ENCODE measurements at places on chromosomes 4 and X.

- DNase-seq, result no peak
These were observed 453.9 kb upstream of the ZFP42 start for GRCh38 chr4:187541666-187542065.

GRCh38 chr4:101953949-101954348, 163.4 kb downstream of the BANK1 start:
- no peak for DNase-seq

GRCh38 chr4:17276776-17277175, 235.1 kb downstream of the QDPR start:
- DNase-seq, result no peak

- no peak for DNase-seq
These were observed 60.0 kb downstream of the HTRA3 start for GRCh38 chr4:8329560-8329858.

DNA sequence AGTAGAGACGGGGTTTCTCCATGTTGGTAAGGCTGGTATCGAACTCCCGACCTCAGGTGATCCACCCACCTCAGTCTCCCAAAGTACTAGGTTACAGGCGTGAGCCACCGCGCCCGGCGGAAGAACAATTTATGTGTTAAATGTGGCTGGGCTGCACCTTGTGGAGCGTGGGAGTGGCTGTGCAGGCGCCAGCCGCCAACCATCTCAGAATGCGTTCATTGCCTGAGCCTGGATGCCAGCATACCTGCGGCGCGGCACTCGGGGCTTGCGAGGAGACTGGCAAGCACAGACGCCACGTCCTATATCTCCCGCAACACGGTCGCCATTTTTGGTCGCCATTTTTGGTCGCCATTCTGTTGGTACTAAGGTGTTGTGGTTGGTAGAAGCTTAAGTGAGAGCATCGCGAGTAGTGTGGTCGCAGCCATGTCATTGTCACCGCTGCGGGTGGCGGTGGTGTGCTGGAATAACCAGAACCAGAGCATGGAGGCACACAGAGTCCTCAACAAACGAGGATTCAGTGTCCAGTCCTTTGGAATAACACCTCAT, 193.6 kb upstream of the HTR2C start:
- DNase-seq, result no peak

- DNase-seq, result no peak
These were observed 48.3 kb downstream of the SEL1L3 start for GRCh38 chr4:25814301-25815136.

DNA sequence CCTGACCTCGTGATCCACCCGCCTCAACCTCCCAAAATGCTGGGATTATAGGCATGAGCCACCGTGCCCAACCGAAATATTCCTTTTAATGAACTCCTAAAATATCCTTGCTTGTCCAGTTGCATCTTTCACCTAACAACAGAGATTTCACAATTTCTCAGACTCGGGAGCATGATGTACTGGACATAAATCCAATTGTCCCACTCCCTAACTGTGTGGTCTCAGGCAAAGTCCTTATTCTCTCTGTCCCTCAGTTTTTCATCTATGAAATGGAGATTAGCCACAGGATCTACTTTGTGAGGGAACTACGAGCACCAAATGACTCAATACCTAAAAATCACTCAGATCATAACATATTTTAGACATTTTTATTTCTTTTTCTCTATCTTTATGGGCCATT, 9.3 kb downstream of the RAB40A start:
- DNase-seq, result no peak

- DNase-seq, result no peak
These were observed 549.8 kb upstream of the PRKX start for GRCh38 chrX:4263030-4263803.

DNA sequence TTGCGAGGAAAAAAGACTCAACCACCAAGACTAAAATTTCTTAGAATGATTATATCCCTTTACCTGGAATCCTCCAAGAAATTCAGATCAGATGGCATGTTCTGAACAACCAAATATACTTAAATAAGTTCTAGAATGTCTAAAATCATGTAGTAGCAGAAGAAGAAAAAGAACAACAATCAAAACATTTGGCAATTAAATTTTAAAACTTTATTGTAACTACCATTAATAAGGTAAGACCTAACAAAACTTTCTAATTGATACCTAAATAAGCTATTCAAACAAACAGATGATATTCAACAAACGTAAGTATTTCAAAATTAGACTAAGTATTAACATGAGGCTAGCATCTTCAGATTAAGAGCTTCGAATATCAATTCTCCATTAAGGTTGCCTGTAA, 4.3 kb downstream of the THOC2 start:
- no peak for DNase-seq

GRCh38 chrX:124231451-124231759, 101.1 kb upstream of the TEX13D start:
- no peak for DNase-seq

Data from anterior cingulate cortex (tissue), 58 donors.